ENCODE measurements at places on chromosomes 2 and 18. TPM values are rescaled to one million over a fixed set of nuclear protein-coding genes. Genes with fewer than 3 reads are reported as not detected.

The REG3G gene
- not detected for polyA plus RNA-seq

The KIF1A gene
- polyA plus RNA-seq = 4.4 TPM

The AMER3 gene
- polyA plus RNA-seq = not detected

The RPS27A gene
- 1,898 TPM for polyA plus RNA-seq

The CBLN2 gene
- 2.5 TPM for polyA plus RNA-seq

The SLC16A14 gene
- polyA plus RNA-seq = 2.8 TPM

The ALPP gene
- polyA plus RNA-seq = not detected

The NEMP2 gene
- 6.6 TPM for polyA plus RNA-seq

The SERPINB4 gene
- 0.35 TPM for polyA plus RNA-seq

The OR6B2 gene
- polyA plus RNA-seq = not detected

The IKZF2 gene
- polyA plus RNA-seq = 4.2 TPM

The COMMD1 gene
- polyA plus RNA-seq = 43.4 TPM

The MC5R gene
- 5.5 TPM for polyA plus RNA-seq

DNA sequence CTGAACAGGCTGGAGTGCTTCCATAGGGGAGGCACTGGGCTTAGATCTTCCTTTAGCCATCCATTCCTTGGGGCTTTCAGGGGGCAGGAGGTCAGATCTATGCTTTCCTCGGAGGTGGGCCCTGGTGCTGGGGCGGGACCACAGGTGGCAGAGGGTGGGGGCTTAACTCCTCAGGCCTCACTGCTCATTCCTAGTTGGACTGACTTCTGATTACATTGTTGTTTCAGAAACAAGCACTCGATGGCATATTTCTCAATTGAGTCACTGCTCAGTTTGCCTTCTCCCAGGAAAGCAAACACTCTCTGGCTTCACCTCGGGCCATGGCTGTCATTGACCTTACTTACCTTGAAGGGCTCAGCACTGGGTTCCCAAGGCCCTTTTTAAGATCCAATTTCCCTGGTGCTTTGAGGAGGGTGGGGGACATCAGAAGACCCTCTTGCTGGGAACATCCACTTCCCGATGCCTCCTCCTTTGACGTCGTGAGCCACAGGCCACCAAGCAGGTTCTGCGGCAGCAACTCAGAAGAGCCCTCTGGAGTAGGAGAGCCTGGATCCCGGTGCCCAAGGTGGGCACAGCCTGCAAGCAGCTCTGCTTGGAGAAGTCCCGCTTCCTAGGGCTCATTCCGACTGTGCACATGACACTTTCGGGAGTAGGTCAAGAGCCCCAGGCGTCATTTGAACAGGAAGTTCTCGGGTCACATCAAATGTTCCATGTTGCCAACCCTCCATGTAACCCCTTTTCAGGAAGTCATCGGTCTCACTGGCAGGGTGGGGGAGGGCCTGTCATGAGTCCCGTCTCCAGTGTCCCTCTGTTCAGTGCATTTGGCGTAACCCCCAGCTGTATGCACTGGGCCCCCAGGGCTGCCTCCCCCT, 40.6 kb downstream of the SDC1 start:
- DNase-seq = no peak

GRCh38 chr2:235709124-235709813, 215.4 kb downstream of the AGAP1 start:
- no peak for DNase-seq

- DNase-seq = no peak
These were observed 16.4 kb upstream of the C1QL2 start for GRCh38 chr2:119174993-119175347.

DNA sequence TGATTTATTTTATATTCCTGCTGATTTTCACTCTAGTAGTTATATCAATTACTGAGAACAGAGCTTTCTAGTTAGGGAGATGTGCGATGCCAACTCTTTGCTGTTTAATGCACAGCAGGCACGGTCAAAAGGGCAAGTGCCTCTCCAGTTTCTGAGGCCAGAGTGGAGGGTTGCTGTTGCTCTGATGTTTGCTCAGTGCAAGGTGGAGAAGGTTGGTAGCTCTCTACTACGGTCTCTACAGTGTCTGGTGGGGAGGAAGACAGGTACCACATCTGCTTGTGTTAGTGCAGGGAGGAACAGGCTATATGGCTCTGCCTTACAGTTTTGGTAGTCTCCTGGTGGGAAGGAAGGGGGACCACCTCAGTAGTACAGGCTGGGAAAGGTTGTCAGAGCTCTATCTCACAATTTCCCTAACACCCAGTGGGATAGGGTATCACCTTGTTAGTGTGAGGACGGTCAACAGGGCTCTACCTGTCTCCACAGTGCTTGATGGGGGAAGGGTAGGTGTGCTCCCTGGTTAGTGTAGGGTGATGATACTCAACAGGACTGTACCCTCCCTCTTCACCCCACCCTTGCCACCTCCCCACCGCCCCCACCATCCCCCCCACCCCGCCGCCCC, 85.9 kb downstream of the FANCL start:
- DNase-seq = no peak

- peak; percentile 26 for DNase-seq
These were observed 1541.9 kb upstream of the PIK3C3 start for GRCh38 chr18:40413160-40413559.

GRCh38 chr2:6443061-6443823, 422.5 kb downstream of the CMPK2 start:
- DNase-seq = no peak

GRCh38 chr2:12162269-12163247, 416.1 kb downstream of the LPIN1 start:
- DNase-seq = no peak

DNA sequence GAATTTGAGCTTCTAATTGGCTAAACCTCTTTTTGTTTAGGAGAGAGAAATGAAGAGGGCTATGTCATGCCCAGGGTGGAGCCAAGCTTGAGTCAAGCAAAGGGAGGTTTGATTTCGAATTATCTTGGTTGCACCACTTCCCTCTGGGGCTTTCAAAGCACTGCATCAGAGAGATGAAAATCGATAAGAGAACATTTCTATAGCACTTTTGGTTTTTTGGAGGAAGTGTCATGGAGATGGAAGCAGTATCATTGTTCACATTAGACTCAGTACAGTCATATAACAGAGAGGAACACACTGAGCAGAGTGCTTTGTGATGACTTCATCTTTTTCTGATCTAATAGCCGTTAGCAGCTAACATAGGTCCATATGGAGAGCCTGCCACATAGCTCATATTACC, 120.3 kb upstream of the UXS1 start:
- DNase-seq = no peak

GRCh38 chr18:34809451-34810072, 99.5 kb downstream of the DTNA start:
- no peak for DNase-seq

- DNase-seq = peak; percentile 53
These were observed 678 bp downstream of the CYP27C1 start for GRCh38 chr2:127219171-127220070.

DNA sequence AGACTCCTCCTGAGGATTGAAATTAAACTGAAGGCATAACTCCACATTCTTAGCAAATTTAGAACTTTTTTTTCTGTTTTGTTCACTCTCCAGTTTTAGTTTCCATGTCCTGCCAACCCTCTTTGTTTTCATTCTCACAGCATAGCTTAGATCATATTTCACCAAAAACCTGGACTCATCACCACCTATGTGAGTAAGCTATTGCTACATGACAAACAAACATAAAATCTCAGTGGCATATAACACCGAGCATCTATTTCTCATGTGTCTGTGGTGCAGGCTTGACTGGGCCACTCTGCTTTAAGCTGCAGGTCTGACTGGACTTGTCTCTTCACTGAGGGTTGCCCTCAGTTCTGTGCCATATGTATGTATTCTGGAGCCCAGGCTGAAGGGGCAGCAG, 385.2 kb downstream of the ARHGAP15 start:
- DNase-seq = no peak

DNA sequence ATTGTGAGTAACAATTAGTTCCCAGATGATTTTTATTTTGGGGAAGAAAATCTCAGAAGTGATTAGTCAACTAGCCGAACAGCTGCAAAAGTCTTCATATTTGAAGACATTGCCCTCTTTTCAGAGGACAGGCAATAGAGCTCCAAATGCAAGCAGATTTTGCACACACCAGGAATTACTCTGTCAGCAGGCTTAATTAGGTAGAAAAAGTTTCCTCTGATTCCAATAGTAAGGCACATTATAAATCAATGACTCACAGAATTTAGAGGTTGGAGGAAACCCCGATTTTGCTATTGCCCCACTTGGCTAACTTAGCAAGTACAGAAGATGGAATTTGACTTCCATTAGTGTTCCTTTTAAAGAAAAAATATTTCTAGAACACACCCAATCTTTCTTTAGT, 30.7 kb upstream of the SCN1A start:
- DNase-seq = no peak

GRCh38 chr2:11420190-11420589, 45.8 kb downstream of the E2F6 start:
- no peak for DNase-seq

DNA sequence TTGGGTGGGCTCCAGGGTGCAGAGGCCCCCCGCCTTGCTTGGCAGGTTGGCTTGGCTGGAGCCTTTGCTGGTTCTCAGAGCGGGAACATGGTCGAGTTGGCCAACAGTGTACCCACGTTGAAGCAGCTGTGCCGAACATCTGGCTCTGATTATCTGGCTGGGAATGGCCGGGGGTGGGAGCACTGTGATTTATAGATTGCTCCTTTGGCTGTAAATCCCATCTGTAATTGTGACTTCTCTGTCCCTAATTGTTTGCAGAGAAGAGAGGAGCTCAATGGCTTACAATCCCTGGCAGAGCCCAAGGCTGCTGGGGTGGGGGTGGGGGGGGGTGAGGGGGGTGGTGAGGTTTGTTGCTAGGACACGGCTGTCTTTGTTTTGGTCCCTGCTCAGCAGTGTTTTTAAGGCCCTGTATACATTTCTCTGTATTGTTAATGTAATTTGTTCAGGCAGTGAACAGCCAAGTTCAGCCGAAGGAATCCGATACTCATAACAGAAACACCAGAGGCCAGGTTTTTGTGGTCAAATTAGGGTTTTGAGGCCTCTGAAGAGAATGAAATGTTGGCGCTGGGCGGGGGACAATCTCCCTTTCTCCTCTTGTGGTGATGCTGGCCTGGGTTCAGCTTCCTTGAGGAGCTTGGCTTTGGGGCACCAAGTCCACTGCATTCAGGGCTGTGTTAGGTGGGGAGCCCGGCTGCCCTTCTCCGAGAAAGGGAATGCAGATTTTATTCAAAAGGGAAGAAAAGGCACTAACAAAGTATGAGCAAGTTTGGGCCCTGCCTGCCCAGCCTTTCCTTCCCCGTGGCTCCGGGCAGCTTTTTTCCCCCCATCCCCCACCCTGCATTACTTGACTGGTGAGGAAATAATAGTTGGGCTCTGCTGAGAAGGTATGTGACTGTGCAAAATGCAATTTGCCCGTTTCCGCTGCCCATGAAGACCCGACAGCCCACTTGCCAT, 82.5 kb downstream of the TCF7L1 start:
- peak; percentile 77 for DNase-seq

DNA sequence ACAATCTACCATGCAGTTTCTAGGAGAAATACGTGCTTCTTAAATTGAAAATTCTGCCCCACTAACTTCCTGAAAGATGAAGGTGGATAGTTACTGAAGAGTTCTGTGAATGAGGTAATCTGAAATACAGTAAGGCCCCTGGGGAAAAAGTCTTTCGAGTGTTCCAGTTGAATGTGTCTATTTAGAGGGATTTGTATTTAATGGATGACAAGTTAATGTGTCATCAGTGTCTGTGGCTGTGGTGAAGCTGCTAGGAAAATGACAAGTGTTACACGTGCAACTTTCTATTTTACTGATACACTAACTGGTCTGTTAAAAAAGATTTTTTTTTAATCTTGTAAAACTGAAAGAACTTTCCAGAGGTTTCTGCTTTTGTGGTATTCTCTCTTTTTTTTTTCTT, 384.6 kb downstream of the STK39 start:
- no peak for DNase-seq

- no peak for DNase-seq
These were observed 125.7 kb downstream of the RBMS1 start for GRCh38 chr2:160367887-160368286.

DNA sequence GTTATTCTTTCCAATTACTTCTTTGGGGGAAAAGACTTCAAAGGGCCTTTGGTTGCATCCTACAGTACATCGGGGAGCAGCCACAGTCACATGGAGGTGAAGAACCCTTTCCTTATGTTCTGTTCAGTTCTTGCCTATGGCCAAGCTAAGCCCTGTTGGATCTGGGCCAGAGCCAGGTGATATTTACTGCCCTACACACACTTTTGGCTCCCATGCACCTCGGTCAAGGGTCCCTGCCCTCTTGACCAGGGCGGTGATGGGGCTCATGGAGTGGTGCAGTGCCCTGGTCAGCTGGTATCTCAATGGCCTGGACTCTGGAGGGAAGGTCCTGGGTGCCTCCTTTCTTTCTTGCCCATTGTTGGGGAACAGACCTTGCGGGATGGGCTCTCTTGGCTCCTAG, 98.7 kb downstream of the VAPA start:
- DNase-seq = no peak

DNA sequence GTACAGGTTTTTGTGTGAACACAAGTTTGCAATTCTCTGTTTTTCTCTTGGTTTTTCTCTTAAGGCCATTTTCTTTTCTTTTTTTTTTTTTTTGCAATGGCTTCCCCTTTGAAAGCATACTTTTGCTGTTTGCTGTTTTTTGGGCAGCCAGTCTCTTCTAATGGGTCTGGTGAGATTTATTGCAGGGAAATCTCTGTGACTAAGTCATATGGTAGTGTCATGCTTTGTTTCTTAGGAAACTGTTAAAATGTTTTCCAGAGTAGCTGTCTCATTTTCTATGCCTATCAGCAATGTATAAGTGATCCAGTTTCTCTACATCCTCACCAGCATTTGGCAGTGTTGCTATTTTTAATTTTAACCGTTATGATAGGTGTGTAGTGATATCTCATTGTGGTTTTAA, 27.9 kb upstream of the CDCA7 start:
- no peak for DNase-seq

DNA sequence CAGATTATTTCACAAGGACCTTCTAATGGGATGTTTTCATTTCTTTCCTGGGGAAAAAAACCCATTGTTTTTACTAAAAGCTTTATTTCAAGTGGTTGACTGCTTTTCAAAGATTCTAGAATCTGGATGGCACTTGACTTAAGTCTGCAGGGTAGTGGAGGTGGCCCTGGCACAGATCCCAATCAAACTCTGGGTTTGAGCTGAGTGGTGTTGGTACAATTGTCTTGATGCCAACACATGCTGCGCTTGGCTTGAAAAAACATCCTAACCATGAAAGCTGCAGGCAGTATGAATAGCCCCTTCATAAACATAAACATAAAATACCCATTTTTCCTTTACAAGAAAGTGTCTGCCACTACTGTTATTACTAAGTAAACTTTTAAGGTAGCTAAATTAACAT, 3.6 kb downstream of the PAPOLG start:
- no peak for DNase-seq

- DNase-seq = peak; percentile 69
These were observed 261.6 kb downstream of the NAPG start for GRCh38 chr18:10787293-10787901.

- DNase-seq = no peak
These were observed 14.2 kb downstream of the SLC66A2 start for GRCh38 chr18:79937103-79937860.

- DNase-seq = no peak
These were observed 834.5 kb upstream of the ID2 start for GRCh38 chr2:7847321-7847720.

DNA sequence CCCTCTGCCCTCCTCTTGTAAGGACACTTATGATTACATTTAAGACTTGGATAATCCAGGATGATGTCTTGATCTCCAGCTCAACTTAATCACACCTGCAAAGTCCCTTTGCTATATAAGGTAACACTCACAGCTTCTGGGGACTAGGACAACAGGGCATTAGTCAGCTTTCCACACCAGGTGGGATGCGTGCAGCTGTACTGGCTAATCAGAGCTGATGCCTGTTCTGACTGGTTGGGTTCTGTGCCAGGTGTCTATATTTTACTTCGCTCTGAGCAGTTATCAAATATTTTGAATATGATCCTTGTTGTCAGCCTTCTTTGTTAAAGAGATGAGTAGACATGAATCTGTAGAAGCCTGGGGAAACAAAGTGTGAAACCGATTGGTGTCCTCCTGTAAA, 115.5 kb upstream of the ATP8B1 start:
- no peak for DNase-seq

Data from hindlimb muscle (tissue), 1 donor.